ENCODE measurements at places on chromosomes 4 and X.

GRCh38 chr4:115514675-115515074 is 401.3 kb upstream of the NDST4 start:
- DNase-seq: no peak

DNA sequence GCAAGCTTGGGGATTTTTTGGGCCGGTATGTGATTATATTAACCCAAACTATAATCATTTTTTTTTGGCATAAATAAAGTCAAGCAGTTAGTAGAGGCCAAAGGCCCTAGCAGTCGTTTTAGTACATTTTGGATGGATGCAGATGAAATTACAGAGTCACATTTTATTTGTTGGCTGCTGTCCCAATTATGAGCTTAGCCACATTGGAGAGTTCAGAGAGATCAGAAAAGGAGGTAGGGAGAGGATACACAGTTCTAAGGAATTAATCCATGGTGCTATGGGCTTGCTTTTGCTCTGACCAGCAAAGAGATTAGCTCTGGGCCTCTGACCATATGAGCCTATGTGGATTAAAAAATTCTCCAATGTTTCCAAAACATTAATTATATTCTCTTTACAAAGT is 395.1 kb downstream of the RAPGEF2 start:
- DNase-seq: no peak

GRCh38 chr4:112633477-112634235 is 3.1 kb downstream of the ZGRF1 start:
- peak; percentile 33 for DNase-seq

GRCh38 chr4:3313556-3314228 is 20.9 kb downstream of the RGS12 start:
- no peak for DNase-seq

- DNase-seq: no peak
Observed at GRCh38 chrX:87064502-87064901, 453.1 kb upstream of the KLHL4 start.

- DNase-seq: no peak
Observed at GRCh38 chr4:106080376-106080775, 185.1 kb downstream of the NPNT start.

GRCh38 chrX:4240541-4241194 is 527.2 kb upstream of the PRKX start:
- no peak for DNase-seq

DNA sequence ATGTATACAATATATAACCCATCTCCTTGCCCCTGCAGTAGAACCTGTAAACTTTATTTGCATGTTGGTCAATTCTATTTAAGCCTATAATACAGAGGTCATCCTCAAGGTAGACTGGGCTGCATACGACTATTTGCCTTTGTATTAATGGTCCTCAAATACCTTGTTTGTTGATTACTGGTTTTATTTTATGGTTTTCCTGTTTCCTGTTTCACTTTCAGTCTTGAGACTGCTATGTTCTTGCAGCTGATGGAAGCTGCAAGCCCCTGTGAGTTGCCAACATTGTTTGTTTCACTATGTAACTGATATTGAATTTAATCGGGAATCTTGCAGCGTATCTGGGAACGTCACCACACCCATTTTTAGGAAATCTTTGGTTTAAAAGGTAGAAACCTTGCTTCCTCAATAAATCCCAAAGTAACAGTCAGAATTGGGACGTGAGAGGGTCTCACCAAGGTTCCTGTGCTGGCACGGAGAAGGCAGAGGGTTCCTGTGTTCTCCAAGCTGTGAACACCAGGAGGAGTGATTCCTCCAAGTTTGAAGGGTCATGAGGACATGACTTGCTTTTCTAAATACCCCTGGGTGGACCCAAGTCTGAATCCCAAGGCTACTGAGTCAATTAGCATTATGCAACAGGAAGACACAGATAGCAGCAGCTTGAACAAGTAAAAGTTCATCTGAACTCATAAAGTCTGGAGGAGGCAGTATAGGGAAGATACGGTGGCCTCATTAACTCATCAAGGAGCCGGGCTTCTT is 110.6 kb upstream of the PNPLA4 start:
- no peak for DNase-seq

GRCh38 chr4:123924536-123924935 is 527.9 kb downstream of the SPRY1 start:
- no peak for DNase-seq

- no peak for DNase-seq
Observed at GRCh38 chrX:370244-370962, 16.3 kb downstream of the PPP2R3B start.

DNA sequence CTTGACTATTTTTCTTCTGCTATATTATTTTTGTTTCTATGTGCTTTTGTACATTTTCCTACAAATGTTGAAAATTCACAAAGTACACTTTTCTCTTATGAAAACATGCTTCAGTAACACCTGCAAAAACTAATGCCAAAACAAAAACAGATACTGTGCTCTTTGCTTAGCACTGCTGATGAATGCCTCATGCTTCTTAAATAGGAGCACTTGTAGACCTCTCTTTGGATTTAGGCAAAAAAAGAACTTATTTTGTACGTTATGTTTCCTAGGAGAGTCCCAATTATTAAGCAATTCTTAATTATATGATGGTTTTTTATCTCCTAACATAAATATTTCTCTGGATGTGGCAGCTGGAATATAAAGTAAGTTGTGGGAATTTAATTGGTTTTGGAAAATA is 285.0 kb upstream of the ARSJ start:
- DNase-seq: no peak

GRCh38 chr4:95265814-95266740 is 282.7 kb downstream of the UNC5C start:
- no peak for DNase-seq

- DNase-seq: no peak
Observed at GRCh38 chr4:185513489-185514181, 21.7 kb downstream of the PDLIM3 start.

- DNase-seq: no peak
Observed at GRCh38 chr4:186169945-186170802, 21.2 kb upstream of the CYP4V2 start.

GRCh38 chrX:143363419-143363818 is 153.9 kb downstream of the SPANXN3 start:
- no peak for DNase-seq

Data from trophoblast cell (in vitro differentiated cells and primary cell).